ENCODE measurements at places on chromosomes 4 and X.

DNA sequence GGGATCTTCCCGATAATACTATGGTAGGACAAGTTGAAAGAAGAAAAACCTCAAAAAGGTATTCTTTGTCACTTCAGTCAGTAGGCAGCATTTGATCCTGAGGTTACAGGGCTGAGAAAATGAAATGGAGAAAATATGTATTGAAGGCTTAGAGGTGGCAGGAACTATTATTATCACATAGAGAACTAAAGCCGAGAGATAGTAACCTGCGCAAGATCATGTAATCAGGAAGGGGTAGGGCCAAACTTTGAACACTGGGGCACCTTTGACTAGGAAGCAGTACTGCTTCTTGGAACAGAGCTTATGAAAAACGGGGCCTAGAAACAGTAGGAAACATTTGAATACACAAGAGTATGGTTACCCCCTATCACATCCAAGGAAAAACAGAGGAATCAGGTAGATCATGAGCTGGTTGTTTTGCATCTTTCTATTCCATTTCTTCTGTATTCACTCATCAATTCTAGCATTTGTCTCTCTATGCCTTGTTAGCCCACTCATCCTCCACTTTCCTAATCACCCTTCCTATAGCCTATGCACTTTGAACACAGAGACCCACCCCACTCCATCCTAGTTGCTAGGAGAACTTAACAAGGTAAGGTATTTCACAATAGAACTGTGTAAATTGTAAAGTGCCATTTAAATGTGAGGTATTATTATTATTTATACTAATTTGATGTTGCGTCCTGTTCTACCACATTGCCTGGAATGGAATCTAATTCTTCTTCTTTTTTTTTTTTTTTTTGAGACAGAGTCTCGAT is 34.6 kb upstream of the SLC9A7 start:
- DNase-seq, result no peak

GRCh38 chr4:52675111-52675510 is 16.0 kb upstream of the USP46 start:
- no peak for DNase-seq

GRCh38 chrX:39381422-39381821 is 580.2 kb downstream of the MID1IP1 start:
- DNase-seq, result no peak

DNA sequence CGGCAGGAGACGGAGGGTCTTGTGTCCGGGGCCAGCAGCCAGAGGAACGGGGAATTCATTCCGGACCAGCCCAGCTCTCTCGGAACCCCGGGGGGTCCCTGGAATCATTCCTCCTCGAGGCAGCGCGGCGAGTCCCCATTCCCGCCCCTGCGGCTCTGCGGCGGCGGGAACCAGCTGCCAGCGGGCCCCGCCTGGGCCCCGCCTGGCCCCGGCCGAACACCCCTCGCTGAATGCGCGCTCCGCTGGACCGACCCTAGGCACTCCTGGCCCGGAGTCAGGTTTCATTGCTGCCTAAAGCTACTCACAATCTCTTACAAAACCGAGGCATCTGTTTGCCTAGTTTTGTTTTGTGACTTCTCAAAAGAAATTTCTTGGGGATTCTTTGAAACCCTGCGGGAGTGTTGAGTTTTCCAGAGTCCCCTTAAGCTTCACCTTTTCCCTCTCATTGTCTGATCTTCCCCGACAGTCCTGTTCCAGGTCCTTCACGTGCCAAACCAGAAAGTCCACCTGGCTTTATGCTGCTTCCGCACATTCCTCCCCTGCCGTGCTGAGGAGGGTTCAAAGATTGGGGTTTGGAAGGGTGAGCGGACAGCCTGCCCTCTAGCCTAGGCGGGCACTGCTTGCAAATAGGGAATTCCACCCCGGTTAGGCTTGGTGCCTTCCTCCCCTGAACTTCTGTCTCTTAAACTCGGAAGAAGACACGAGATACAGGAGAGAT is 789 bp downstream of the ARHGAP10 start:
- no peak for DNase-seq

GRCh38 chrX:46333550-46333949 is 211.7 kb downstream of the ZNF674 start:
- no peak for DNase-seq

DNA sequence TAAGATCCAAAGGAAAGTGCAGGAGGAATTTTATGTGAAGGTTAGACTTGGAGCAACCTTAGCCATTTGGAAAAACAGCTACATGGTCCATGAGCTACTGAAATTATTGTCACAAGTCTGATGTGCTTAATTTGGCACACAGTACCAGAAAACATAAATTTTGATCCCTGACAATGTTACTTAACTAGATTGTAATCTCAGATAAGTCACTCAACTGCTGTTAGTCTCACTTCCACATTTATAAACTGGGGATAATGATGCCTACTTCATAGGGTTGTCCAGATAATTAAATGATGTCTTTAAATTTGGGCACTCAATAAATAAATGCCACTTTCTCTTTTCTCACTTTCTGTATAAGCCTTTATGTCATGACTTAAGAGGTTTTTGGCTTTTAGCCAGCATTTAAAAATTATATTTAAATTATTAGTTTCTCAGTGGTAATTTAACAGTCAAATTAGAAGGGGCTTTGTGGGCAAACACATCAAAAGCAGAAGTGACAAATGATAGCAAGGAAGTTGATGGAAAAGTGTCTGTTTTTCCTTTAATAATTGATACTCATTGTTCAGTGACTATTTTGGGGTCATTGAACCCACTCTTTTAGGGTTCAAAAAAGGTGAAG is 58.3 kb downstream of the PAQR3 start:
- no peak for DNase-seq

- no peak for DNase-seq
Observed at GRCh38 chr4:89270792-89271191, 36.8 kb downstream of the GPRIN3 start.

DNA sequence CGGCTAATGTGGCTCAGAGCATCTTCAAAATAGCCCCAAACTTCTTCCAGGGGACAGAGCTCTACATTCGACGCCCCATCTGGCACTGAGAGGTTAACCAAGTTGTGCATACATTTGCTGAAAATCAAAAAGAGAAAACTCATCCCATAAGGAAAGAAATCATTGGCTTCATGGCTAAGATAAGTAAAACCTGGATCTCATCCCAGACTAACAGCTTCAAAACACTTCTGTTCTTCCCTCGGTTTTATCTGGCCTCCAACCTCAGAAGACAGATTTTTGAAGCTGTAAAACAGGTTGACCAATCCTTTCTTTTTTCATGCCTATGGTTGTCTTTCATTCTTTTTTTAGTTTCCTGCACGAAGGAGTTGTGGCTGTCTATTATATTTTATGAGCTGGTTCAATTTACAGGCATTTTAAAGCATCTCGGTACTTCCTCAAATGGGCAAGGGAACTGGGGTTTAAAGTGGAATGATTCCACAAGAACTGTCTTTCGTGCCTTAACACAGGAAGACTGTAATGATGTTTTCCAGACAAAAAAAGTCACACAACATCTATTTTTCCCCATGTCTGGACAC is 107.6 kb downstream of the DLG3 start:
- no peak for DNase-seq

DNA sequence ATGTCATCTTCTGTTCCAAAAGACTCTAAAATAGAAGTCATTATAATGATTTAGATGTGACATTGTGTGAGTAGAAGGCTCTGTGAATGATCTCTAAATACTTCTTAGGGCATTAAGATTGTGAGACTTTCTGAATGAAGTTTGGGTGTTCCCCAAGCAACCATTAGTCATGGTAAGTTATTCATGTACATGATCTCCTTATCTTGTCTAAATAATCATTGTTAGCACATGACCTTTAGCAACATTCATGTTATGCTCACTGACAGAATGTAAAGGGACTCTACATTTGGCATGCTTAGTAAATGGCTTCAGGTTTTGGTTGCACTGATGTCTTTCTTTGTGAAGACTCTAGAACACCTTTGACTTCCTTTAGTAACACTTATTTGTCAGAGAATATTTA is 140.8 kb upstream of the AGA start:
- DNase-seq, result no peak
